T-helper 17 cell (primary cell): ENCODE measurements at places on chromosomes 2 and 18.

DNA sequence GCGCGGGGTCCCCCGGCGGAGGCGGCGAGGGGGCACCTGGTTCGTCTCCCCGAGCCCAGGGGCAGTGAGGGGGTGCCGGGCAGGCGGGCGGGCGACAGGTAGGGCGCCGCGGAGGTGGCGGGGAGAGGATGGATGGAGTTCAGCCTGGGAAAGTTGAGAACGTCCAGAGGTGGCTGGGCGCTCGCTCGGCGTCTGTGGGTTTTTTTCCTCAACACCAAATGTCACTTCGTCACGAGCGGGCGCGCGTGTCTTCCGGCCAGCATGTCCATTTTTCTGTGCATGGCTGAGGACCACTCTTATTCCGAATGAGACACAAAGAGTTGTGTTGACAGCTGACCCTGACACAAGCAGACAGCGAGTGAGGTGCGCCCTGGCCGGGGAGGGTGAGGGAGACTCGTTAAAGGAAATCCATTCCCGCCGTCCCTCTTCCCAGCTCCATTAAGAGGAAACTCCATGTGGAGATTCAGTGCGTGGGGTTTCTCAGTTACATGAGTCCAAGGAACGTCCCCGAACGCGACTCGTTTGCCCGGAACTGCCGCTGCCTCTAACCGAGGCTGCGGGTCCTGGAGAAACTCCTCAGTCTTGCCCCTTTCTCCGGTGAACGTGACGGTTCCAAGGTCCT lies 859 bp downstream of the GREB1L start:
- no peak for DNase-seq

GRCh38 chr2:161134547-161135518 lies 25.4 kb upstream of the TANK start:
- no peak for DNase-seq

GRCh38 chr2:7866825-7867224 lies 815.0 kb upstream of the ID2 start:
- no peak for DNase-seq

DNA sequence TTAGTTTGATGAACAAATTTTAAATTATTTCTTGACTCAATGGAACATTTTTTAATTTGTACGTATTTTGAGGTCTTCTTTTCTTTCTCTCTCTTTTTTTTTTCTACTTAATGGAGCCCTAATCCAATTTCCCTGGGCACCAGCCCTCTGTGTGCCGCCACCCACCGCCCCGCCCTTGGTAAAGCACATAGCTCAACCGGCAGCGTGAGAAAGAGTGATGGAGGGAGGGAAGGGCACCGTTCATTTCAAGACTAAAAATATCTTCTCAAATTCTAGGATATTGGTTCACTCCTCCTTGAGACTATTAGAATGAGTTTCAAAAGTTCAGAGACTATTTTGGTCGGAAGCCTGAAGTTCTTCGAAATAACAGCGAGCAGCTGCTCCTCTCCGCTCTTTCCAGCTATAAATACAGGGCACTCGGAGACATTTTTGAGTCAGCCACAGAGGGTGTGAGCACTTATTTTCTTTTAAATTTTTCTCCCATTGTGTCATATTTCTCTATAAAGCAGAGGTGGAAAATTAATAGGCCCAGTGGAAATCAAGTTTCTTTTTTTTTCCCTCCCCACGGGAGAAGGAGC lies 731.7 kb upstream of the ID2 start:
- DNase-seq: no peak

DNA sequence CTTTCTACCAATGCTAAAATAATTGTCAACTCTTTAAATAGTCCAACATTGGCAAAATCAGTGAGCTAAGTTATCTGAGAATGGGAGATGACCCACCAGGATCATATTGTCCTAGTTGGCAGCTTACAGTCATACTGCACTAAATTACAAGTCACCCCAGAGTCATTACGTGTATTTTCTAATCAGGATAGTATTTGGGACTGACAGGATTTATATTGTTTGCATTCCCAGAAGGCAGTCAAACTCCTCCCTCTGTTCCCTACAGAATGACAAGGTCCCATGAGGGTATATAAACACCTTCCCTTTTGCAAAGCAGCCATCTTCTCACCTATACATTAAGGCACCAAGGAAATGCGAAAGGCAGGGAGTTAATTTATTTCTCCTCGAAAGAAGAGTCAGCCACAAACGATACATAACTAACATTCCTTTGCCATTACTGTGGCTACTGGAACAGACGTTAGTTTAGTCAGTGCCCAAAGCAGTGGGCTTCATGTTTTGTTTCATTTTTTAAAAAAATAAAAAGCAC lies 125.3 kb downstream of the ANTXR1 start:
- no peak for DNase-seq

DNA sequence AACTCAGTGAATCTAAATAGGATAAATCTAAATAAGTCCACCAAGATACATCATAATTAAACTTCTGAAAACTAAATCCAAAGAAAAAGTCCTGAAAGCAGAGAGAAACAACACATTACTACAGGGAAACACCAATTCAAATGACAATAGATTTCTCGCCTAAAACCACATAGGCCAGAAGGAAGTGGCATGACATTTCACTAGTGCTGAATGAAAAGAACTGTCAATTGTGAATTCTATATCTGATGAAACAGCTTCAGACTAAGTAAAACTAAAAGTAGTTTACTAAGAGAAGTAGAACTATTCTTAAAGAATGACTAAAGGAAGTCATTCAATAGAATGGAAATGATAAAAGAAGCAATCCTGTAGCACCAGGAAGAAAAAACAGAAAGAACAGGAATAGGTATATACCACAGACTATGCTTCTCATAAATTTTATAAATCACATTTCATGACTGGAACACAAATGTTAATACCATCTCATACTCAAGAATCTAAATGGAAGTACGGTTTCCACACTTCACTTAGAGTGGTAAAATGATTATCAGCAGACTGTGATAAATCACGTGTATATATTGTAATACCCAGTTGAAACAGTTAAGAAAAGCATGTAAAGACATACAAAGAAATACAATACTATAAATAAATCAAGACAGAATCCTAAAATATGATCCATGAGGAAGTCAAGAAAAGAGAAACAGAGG lies 46.4 kb downstream of the ASXL2 start:
- DNase-seq: no peak

- DNase-seq: no peak
Measured at GRCh38 chr2:216017365-216017764, 4.0 kb upstream of the MREG start.

- no peak for DNase-seq
Measured at GRCh38 chr2:217387776-217388387, 528.0 kb upstream of the TNP1 start.

DNA sequence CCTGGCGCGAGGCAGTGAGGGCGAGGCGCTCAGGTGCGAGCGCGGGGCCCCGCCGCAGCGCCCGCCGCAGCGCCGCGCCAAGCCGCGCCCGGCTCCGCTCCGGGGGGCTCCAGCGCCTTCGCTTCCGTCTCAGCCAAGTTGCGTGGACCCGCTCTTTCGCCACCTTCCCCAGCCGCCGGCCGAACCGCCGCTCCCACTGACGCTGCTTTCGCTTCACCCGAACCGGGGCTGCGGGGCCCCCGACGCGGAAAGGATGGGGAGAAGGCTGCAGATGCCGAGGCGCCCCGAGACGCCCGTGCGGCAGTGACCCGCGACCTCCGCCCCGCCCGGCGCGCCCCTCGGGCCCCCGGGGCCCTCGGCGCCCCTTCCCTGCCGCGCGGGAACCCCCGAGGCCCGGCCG lies 328 bp upstream of the INHBB start:
- no peak for DNase-seq

GRCh38 chr2:126221506-126221905 lies 434.5 kb upstream of the GYPC start:
- DNase-seq: no peak

DNA sequence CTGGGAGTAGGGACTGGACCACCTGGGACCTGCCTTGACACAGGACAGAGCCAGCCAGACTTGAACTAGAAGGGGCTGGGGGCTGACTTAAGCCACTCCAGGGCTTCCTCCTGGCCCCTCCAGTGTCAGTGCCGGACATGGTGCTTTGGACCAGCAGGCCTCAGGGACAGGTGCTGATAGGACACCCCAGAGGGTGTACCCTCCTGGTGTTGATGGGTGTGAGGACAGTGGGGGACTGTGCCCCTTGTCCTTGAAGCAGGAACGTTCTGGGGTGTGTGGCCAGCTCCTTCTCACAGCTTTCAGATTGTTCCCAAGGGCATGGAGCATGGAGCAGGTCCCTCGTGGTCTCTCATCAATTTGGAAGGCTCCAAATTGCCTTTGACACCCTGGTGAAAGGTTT lies 6.8 kb downstream of the MAL start:
- no peak for DNase-seq

DNA sequence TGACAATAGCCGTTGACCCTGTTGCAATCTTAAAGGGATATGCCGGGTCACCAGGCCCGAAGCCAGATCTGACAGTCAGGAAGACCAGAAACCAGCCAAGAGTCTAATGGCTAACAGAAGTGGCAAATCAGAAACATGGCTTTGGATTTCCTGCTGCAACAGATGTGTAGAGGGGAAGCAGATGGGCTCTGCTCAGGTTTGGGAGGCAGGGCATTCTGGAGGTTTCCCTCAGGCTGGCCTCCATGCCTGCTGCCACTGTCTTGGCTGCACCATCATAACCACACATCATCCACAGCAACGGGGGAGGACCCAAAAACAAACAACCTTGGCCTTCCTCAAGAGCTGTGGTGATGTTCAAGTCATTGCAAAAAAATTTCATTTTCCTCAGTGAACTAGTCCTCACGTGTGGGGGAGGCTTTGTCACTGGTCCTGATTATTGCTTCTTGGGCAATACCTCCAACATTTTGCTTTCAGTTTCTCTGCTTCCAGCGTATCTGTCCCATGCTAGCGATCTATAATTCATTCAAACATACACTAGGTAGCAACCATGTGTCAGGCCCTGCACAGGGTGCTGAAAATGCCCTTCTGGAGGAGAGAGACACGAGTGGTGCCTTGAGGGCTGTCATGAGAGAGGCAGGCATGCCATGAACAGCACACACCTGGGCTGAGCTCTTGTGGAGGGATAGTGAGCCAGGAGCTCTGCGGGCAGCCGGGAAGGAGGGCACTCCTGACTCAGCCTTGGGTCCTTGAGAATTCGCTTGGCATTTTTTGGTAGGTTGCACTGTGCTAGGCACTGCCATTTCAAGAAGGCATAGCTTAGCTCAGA lies 48.2 kb upstream of the LGALSL start:
- no peak for DNase-seq

- DNase-seq: no peak
Measured at GRCh38 chr2:73250872-73251846, 17.1 kb downstream of the CCT7 start.

- peak; percentile 50 for DNase-seq
Measured at GRCh38 chr18:22930089-22930713, 2.9 kb upstream of the RBBP8 start.

- DNase-seq: no peak
Measured at GRCh38 chr2:229137639-229138038, 133.4 kb downstream of the PID1 start.

DNA sequence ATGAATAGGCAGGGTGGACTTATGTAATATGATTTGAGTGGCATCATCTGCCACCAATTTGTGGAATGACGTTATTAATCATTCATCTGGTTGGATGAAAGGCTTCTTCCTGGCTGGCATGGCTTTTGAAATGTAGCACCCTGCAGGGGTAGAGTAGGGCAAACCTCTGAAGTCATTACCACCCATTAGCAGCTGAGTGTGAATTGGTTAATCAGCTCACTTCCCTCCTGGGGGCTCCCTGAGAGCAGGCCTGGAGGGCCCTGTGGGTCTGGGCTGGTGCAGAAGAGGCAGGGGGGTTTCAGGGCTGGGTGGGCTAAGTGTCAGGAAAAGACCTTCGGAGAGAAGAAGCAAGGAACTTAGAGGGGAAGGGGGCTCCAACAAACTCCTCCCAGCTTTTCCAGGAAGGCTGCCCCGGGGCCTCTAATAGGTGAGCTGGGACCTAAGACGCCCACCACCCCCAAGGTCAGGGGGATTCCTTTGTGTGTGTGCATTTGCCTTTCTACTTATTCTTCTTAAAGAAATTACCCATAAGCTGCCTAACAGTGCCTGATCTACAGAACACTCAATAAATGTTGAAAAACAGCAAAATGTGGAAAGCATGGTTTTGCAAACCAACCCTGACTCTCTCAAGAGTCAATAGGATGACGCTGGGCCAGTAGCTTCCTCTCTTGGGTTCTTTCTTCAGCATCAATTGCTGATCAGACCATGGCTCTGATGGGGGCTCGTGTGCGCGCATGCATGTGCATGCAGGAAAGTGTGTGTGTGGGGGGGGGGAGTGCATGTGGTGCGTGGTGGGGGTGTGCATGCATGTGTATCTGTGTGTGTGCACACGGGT lies 49.7 kb upstream of the ZNF516 start:
- no peak for DNase-seq

DNA sequence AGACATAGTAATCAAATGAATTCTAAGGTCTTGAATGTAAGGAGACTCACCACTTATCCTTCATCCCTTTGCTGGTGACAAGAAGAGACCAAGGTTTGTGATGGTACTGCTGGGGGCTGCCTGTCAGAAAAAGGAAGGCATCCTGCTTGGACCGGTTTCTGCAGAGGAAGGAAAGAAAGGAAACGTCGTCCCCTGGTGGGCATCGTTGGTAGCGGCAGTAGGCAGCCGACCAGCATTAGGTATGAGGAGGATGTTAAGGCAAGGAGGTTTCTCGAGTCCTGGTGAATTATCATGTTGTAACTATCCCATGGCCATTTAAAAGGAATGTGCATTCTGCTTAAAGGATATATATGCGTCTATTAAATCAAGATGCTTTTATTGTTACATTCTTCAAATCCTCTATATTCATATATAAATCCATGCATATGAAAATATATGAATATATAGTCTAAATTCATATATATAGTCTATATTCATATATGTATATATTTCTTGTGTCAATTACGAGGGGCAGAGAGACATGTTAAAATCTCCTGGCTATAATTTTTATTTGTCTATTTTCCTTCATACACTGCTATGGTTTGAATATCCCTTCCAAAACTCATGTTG lies 94.4 kb upstream of the TGFA start:
- peak; percentile 45 for DNase-seq

DNA sequence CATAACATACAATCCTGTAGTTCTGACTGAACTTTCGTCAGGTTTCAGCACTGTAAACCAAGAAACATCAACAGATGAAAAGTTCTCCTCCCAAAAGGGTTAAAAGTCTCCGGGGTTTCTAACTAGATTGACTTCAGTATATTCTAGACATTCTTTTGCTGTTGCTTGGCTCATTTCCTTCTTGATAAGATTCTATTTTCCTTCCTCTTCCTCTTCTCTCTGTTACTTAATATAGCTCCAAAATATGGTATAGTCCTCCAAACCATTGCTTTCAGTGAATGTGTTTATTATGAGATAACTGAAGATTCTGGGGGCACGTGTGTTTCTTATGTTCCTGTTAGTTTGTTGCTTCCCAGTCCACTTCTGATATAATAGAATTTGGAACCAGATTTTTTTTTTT lies 46.4 kb upstream of the MAP4K3 start:
- DNase-seq: no peak

GRCh38 chr18:49573835-49574234 lies 12.0 kb downstream of the LIPG start:
- no peak for DNase-seq

- no peak for DNase-seq
Measured at GRCh38 chr2:160457588-160457987, 36.0 kb downstream of the RBMS1 start.

GRCh38 chr18:49359732-49360444 lies 100.6 kb downstream of the DYM start:
- DNase-seq: no peak
